Central memory CD8-positive, alpha-beta T cell (primary cell): ENCODE measurements at places on chromosomes 7 and 10.

GRCh38 chr10:123409884-123410283 is 255.7 kb downstream of the BUB3 start:
- no peaks in the 10 kb centered on the region for H3K36me3 ChIP-seq
- peaks cover 26% of the 10 kb centered on the region for H3K27me3 ChIP-seq
- H3K4me3 ChIP-seq: no peak overlapping the region
- H3K27ac ChIP-seq: no peak overlapping the region

DNA sequence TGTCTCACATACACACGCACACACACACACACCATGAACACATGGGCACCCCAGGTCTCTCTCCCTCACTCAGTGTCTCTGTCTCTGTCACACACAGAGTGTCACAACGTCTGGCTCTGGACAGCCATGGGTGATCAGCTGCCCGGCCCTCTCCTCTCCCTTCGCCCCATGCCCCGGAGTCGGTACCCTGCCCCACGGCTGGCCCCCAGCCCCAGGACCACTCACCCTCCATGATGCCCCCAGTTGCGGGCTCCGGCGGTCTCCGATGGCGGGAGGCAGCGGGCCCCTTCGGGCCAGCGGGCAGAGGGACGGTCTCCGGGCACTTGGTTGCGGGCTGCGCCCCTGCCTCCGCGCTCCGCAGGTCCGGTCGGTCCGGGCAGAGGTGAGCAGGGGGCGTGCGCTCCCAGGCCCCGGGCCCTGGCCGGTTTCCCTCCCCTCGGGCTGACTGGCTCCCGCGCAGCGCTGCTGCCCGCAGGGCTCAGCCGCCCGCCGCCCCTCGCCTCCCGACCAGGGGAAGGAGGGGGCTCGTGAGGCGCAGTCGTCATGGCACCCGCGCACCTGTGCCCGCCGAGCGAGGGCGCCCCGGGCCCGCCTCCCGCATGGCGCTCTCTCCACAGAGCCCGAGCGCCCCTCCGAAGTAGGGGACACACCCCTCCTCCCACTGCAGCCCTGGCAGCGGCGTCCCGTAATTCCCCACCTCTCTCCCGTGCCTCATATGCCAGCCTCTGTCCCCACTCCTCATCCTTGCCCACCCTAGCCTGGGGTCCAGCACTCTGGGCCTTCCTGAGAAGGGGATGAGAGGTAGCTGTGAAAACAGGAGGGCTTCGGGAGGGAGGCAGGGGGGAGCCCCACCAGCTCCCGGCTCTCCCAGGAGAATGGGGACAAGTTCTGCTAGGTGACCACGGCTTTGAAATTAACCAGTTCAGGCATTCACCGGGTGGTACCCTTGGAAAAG is at the start of gene NPFFR1:
Gene NPFFR1 (minus strand): TSS at position 560 of the 955 bp plus-strand sequence. CDS start 328 bp downstream, at position 232.
- H3K27ac ChIP-seq: no peak within 1 kb of the TSS
- peaks cover 79% of the 10 kb centered on the region for H3K27me3 ChIP-seq
- no peaks in the 10 kb centered on the region for H3K36me3 ChIP-seq
- no peak within 1 kb of the TSS for H3K4me3 ChIP-seq
- H3K4me1 ChIP-seq: no peaks in the 10 kb centered on the region

DNA sequence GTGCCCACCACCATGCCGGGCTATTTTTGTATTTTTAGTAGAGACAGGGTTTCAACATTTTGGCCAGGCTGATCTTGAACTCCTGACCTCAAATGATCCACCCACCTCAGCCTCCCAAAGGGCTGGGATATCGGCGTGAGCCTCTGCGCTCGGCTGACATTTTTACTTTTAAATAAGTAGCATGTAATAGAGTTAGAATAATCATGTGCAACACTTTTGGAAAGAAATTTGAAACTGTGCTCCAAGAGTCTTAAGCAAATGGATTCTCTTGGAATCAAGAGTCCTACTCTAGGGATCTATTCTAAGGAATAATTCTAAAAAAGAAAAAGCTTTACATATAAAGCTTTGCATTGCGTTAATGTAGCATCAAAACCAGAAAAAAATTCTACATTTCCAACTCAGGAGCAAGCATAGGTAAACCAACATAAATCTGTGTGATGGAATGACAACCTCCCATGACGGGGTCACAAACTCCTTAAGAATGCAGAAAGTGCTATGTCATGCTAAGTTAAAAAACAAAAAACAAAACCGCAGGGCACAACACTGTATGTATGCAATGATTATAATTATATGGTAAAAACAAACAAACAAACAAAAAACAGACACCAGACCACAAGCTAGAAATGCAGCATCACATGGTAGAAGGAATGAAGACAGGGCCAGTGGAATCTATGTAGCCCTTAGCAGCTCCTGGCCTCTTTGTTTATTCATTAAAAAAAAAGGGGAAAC is 98.7 kb downstream of the RNF216 start:
- no peak overlapping the region for H3K27ac ChIP-seq
- no peaks in the 10 kb centered on the region for H3K27me3 ChIP-seq

- no peak for DNase-seq
- H3K4me1 ChIP-seq: no peaks in the 10 kb centered on the region
- H3K27ac ChIP-seq: no peak overlapping the region
- H3K27me3 ChIP-seq: peaks cover 7% of the 10 kb centered on the region
- H3K36me3 ChIP-seq: no peaks in the 10 kb centered on the region
These were observed 14.1 kb upstream of the DUSP5 start for GRCh38 chr10:110483633-110484032.

GRCh38 chr10:127526161-127526560 is 22.9 kb upstream of the NPS start:
- no peaks in the 10 kb centered on the region for H3K4me1 ChIP-seq
- H3K27ac ChIP-seq: no peak overlapping the region
- H3K27me3 ChIP-seq: peaks cover under 1% of the 10 kb centered on the region
- DNase-seq: no peak
- no peak overlapping the region for H3K4me3 ChIP-seq

GRCh38 chr10:13654846-13655245 is 68.1 kb downstream of the PRPF18 start:
- peaks cover 2% of the 10 kb centered on the region for H3K36me3 ChIP-seq
- no peaks in the 10 kb centered on the region for H3K4me1 ChIP-seq
- no peak overlapping the region for H3K4me3 ChIP-seq
- DNase-seq: no peak
- no peaks in the 10 kb centered on the region for H3K27me3 ChIP-seq
- H3K27ac ChIP-seq: no peak overlapping the region

DNA sequence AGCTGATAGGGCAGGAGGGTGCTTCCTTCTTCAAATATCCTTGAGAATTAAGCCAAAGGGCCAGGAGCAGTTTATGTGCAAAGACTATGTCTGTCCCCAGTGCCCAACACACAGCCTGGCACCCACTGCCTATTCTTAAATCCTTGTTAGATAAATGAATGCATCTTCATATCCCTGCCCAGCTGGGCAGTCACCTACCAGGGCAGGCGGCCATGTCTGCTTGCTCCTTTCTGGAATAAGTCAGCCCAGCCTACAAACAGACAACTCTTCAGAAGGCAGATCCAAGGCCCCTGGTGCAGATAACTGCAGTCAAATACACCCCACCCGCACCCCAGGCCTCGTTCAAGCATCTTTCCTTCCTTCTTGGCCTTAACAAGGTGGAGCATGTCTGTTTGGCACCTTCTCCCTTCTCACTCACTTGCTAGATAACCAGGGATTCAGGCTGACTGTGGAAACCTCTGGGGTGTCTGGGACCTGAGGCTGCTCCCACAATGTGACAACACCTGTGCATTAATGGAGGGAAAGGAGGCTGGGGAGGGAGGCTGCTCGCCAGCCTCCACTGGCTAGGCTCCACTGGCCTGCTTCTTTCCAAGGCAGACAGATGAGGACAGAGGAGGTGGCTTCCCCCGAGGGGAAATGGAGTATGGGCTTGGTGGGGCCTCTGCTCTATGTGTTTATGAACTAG is 59.9 kb upstream of the COL13A1 start:
- H3K4me1 ChIP-seq: no peaks in the 10 kb centered on the region
- no peak for DNase-seq
- no peak overlapping the region for H3K4me3 ChIP-seq
- H3K27me3 ChIP-seq: peaks cover 53% of the 10 kb centered on the region

DNA sequence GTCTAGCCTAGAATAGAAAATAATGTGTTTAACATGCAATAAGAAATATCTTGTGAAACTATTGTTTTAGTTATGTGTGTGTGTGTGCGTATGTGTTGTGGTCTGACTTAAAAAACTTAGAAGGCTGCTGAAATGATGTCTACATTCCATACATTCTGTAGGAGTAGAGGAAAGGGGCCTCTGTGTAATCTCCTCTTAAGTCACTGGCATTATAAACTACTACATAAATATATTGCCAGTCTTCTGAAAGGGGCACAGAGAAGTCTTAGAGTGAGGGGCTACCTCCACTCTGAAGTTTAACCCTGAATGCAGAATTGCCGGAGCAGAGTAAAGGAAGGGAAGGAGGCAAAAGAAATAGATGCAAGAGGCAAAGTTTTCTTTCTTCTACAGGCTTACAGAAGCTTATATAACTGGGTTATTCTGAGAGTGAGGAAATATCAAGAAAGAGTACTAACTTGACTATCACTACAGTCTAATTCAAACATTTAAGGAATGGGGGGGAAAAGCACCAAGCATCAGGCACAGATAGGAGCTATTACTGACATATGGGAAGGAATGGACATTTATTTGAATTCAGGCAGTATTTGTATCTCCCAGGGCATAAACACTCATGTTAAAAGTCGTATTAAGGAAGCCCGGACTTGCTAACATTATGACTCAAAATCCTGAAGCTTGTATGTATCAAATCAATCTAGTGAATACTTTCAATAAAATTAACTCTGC is 75.7 kb downstream of the DNAJC1 start:
- H3K36me3 ChIP-seq: peaks cover 3% of the 10 kb centered on the region
- H3K27me3 ChIP-seq: no peaks in the 10 kb centered on the region
- H3K4me1 ChIP-seq: peaks cover 34% of the 10 kb centered on the region
- DNase-seq: no peak

GRCh38 chr7:151802469-151802846 is 74.5 kb downstream of the PRKAG2 start:
- H3K27ac ChIP-seq: peak overlapping the region; percentile 16
- DNase-seq: no peak
- H3K4me1 ChIP-seq: peaks cover 16% of the 10 kb centered on the region
- no peak overlapping the region for H3K4me3 ChIP-seq
- peaks cover 2% of the 10 kb centered on the region for H3K36me3 ChIP-seq
- no peaks in the 10 kb centered on the region for H3K27me3 ChIP-seq

DNA sequence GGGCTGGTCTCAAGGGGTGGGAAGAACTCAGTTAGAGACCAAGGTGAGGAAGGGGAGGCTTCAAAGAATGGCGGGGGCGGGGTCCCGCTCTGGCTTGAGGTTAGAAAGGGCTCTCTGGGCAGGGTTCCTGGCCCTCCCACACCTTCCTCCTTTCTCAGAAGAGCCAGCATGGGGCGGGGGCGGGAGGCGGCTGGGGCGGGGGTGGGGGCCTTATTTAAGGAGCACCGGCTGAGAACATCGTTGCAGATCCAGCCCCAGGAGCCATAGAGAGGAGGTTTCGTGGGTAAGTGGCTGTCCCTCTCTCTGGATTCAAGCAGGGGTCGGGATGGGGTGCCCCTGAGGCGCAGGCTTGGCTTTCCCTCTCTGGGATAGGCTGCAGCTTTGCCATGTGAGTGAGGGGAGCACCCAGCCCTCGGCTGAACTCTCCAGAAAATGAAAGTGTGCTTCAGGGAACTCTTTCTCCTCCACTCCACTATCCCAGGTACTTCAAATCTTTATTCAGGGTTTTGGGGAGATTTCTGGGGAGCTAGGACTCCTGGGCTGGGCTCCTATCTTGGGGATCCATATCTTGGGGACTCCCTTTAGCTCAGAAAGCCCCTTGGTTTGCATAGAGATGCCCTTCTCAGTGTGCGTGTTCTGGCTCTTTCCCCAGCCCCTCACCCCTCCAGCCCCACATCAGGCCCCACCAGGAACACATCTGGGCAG is 3.3 kb upstream of the CUEDC2 start:
- no peak for DNase-seq
- H3K4me3 ChIP-seq: peak overlapping the region; percentile 76
- H3K27me3 ChIP-seq: no peaks in the 10 kb centered on the region
- peaks cover 17% of the 10 kb centered on the region for H3K36me3 ChIP-seq
- H3K27ac ChIP-seq: peak overlapping the region; percentile 22
- peaks cover 36% of the 10 kb centered on the region for H3K4me1 ChIP-seq

GRCh38 chr7:151693140-151693539 is 173.4 kb upstream of the RHEB start:
- no peak overlapping the region for H3K4me3 ChIP-seq
- no peak for DNase-seq
- no peaks in the 10 kb centered on the region for H3K4me1 ChIP-seq

- H3K36me3 ChIP-seq: no peaks in the 10 kb centered on the region
- no peak overlapping the region for H3K4me3 ChIP-seq
- no peak for DNase-seq
- H3K27ac ChIP-seq: no peak overlapping the region
- H3K4me1 ChIP-seq: no peaks in the 10 kb centered on the region
- peaks cover 48% of the 10 kb centered on the region for H3K27me3 ChIP-seq
These were observed 13.9 kb upstream of the LRMDA start for GRCh38 chr10:75417522-75417927.

DNA sequence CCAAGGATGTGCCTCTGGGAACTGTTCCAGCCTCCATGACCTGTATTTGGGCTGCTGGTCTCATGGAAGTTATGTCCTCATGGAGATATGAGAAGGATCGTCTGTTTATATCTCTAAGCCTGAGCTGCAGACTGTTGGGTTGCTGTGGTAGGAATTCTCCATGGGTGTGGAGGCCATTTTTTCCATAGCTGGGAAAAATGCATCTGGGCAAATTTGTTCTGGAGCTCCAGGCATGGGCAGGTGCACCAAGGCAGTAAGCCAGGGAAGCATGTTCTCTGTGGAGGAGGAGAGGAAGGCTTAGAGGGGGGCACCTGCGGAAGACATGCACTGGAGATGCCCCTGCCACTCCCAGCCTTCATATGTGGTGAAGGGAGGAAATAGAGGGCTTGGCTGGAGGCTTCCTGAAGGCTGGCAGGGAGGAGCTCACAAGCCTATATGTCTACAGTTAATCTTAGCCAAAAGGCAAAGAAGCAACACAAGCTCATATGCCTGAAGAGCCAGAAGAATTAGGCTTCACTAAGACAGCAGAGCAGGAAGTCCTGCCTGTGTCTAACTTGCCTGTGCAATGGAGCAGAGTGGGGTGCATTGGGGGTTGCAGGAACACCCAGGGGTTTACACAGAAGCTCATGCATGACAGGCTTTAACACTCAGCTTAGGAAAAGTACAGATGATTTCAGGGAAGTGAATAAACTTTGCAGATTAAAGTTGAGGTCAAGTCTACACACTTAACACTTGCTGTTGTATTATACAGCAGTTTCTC is 35.1 kb upstream of the CXCL12 start:
- no peak overlapping the region for H3K4me3 ChIP-seq
- DNase-seq: no peak
- H3K36me3 ChIP-seq: no peaks in the 10 kb centered on the region

DNA sequence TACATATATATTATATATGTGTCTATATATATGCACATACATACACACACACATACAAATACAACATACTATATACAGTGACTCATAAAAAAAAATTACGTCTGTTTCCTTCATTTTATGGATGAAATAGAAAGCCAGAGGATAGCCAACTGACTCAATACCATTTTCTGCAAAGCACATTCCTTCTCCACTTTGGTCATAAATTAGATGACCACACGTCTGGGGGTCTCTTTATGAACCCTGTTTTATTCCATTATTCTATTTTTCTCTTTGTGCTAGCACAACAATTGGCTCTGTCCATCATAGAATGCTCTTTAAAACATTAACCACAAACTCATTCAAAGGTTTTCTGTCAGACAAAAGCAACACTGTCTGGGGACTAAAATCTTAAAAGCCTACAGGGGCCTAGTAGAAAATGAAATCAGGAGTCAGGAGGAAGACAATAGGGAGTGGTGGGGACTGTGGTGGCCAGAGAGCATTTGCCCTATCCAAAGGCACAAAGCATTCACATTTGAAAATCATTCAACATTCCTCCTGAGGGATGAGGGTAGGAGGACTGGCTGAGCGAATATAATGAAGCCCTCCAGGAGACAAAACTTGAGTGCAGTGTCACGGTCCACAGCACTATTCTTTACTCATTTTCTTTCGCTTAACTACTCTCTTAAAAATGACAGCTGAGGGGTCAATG is 4.3 kb downstream of the CUBN start:
- no peaks in the 10 kb centered on the region for H3K27me3 ChIP-seq
- no peak for DNase-seq
- no peak overlapping the region for H3K27ac ChIP-seq
